Activated CD8-positive, alpha-beta memory T cell treated with anti-CD3 and anti-CD28 coated beads for 4 hours (primary cell): ENCODE measurements at places on chromosomes 7 and 10.

GRCh38 chr7:142583446-142583845 lies 165.8 kb upstream of the PRSS1 start:
- no peak for DNase-seq

- DNase-seq = no peak
Observed at GRCh38 chr7:2383543-2384274, 19.7 kb upstream of the CHST12 start.

DNA sequence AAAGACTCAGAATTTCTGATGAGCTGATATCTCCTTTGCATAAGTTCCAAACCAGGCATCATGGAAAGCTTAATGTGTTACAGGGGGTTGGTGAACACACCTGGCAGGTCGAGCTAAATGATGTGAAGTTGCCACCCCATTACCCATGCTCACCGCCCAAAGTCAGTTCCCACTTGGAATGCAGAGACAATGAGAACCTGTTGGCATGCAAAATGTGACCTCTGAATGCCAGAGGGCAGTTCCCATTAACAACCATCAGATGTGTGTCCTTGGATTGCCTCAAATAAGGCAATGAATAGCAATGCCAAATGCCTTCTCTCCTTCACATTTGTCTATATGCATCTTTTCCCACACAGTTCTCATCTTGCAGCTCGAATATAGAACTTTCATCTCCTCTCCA lies 190.7 kb downstream of the CDCA7L start:
- no peak for DNase-seq

DNA sequence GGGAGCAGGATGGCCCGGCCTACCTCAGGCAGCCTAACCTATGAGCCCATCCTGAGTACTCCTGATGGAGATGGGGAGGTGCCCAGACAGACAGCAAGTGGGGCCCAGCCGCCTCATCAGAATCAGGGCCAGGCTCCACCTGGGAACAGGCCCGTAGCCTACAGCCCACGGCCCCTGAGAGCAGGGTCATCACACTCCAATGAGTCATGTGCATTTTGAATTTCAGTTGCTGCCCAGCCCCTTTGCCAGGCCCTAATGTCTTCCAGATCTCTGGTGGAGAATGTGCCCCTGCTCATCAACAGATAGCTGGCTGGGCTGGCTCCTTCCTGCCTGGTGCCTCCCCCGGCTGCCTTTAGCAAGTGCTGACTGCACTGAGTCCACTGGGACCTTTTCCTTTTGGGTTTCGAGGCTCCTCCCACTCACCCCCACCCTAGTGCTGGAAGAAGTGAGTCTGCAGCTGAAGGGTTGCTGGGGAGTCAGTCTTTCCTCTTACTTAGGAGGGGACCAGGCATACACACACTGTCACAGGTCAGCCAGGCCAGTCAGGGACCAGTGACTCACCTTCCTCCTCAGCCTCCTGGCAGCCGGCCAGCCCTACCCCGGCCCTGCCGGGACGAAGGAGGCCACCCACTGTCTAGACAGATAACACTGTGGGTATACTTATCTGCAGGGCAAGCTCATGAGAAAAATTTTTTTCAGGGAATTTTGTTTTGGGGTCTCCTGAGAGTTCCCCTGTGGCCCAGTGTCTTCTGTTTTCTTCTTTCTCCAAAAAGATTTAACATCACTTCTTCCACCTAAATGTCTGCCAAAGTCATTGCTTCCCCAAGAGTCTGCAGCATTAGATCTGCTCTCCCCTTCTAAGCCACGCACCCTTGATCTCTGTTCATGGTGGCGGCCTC lies 9.1 kb upstream of the ASIC3 start:
- DNase-seq = peak; percentile 64

GRCh38 chr10:29569795-29570194 lies 65.0 kb downstream of the SVIL start:
- DNase-seq = no peak

GRCh38 chr10:12806228-12807095 lies 195.1 kb downstream of the CCDC3 start:
- DNase-seq = no peak
